ENCODE measurements at places on chromosomes 5 and 9. TPM values are rescaled to one million over a fixed set of nuclear protein-coding genes. Genes with fewer than 3 reads are reported as not detected.
A peak's percentile ranks its signal among the peaks of the same experiment; 100 is the strongest.

GRCh38 chr5:51732304-51732703 is 349.1 kb downstream of the ISL1 start:
- DNase-seq = no peak

DNA sequence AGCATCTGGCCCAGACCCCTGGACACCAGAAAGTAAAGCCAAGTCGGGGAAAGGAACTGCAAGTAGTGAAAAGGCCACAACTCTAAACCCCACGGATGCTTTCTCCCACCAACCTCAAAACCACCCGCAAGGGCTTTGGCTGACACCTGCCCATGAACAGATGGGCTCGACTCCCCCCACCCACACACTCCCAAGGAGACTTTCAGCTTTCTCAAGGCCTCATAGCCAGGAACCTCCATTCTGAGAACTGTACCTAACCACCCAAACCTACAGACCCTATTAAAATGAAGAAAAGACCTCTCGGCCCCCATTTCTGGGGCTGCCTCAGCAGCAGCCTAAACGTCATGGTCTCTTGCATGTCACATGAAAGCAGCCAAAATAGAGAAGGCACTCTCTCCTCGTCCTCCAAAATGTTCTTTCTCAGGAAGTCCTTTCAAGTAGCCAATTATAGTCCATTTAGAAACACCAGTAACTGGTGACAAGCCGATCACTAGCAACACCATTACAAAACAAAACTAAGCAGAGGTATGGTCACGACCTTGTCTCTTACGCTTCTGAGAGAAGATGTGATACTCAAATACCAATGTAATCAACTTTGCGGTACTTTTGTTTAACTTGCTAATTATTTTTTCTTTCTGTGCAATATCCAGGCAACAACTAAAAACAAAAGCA is 2.9 kb downstream of the B4GALT1 start:
- DNase-seq = no peak

GRCh38 chr5:58281189-58281588 is 178.7 kb downstream of the PLK2 start:
- DNase-seq = no peak

DNA sequence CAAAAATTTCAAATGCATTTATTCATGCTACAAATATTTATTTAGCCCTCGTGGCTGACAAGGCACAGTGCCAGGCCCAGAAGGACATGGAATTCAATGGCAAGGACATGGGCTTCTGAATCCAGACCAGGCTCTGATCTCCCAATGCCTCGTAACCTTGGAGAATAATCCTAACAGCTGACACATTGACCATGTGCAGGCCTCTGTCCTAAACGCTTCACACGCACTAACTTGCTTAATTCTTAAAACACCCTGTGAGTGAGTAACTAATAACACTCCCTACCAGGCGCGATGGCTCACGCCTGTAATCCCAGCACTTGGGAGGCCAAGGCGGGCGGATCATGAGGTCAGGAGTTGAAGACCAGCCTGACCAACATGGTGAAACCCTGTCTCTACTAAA is 33.2 kb downstream of the MYO10 start:
- no peak for DNase-seq

DNA sequence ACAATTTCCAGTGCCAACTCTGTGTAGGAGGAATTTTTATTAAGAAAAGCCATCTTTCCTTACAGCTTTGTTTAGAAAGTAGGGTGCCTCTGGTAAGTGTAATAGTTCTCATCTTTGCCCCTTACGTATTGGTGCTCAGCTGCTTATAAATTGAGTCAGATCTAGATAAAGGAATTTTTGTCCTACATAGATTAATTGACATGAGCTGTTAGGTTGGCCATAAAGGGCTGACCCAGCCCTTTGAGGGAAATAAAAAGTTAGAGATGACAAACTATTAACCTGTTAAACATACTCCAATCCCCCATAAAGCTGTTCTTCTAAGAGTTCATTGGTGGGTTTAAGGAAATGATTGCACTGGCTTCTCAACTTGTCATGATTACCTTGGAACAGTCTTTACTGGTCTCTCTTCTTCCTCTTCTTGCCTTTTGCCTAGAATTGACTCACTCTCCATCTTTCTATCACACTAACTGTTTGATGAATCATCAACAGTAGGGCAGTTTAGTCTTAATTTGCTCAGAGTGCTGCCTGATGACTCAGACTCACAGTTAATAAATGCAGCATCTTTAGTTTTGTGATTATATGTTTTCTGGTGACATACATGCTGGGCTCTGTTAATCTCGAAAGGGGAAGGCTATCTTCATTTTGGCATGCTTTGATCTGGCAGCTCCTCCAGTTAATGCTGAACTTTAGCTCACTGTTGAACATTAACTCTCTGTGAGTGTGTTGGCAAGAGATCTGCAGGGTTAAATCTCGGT is 51.7 kb downstream of the ARHGAP26 start:
- DNase-seq = peak; percentile 94

GRCh38 chr9:3299872-3300271 is 225.9 kb downstream of the RFX3 start:
- DNase-seq = no peak

- DNase-seq = no peak
These were observed 8.4 kb downstream of the CCIN start for GRCh38 chr9:36177571-36177970.

The SLC6A18 gene
- total RNA-seq = not detected

- no peak for DNase-seq
These were observed 31.2 kb upstream of the LECT2 start for GRCh38 chr5:135985951-135986350.

The UGT3A2 gene
- not detected for total RNA-seq

The UNC13B gene
- not detected for total RNA-seq

GRCh38 chr5:17261075-17261474 is 43.6 kb downstream of the BASP1 start:
- DNase-seq = no peak

DNA sequence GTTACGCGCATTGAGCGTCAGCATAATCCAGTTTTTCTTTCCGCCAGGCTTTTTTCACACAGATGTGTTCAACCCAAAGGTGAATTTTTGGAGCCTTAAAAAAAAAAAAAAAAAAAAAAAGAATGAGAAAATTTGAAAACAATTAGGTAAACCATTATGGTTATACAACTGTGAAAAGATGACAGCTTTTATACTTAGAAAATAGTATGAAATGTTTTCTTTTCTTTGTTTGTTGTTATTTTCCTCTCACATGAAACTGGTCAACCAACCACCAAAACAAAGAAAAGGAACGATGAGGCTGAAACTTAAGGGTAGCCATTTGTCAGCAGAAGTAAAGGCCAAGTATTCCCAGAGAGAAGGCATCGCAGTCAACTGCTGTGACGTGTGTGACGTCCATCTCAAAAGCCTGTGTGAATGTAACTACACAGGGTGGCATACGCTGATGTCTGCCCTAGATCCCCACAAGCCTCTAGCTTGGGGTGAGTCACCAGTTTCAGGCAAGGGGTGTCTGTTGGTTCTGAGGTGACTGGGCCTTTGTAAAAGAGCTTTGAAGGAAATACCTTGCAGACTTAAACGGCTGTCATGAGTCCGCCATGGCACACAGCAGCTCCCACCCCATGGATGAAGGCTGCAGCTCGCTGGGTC is 182.9 kb downstream of the AOPEP start:
- DNase-seq = no peak

GRCh38 chr9:84511651-84512050 is 157.9 kb upstream of the NTRK2 start:
- no peak for DNase-seq

DNA sequence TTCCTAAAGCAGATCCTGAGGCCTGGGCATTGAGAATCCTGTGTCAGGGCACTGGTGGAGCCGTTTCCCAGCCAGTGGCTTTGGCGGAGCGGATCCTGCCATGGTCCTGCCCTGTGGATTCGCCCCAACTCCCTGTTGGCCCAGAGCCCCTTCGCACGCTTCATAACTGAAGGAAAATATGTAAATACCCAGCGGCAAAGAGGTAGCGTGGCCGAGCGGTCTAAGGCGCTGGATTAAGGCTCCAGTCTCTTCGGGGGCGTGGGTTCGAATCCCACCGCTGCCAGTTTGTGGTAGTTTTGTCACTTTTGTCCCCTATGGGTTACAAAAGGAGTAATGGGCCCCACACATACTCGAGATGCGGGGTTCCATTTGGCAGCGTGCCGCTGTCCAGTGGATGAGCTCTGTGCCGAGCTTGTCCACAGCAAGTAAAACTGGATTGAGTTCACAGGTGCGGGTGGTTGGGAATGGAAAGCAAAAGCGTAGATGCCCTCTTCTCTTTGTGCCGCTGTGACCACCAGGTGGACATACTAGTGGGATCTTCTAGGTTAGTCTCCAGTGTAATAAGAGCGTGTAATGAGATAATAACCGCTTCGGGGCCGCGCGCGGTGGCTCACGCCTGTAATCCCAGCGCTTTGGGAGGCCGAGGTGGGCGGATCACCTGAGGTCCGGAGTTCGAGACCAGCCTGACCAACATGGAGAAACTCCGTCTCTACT is 17.3 kb downstream of the TRIM7 start:
- DNase-seq = peak; percentile 91

GRCh38 chr9:109273869-109274268 is 47.0 kb downstream of the EPB41L4B start:
- DNase-seq = no peak
